Activated CD4-positive, alpha-beta memory T cell treated with anti-CD3 and anti-CD28 coated beads, Interleukin-2, amount 10 ng/mL, durations not matched to agents 7 days and 5 days (primary cell): ENCODE measurements at places on chromosomes 1 and 21. TPM values are rescaled to one million over a fixed set of nuclear protein-coding genes. Genes with fewer than 3 reads are reported as not detected.

- no peak for DNase-seq
Measured at GRCh38 chr1:160149233-160149632, 2.2 kb upstream of the ATP1A4 start.

DNA sequence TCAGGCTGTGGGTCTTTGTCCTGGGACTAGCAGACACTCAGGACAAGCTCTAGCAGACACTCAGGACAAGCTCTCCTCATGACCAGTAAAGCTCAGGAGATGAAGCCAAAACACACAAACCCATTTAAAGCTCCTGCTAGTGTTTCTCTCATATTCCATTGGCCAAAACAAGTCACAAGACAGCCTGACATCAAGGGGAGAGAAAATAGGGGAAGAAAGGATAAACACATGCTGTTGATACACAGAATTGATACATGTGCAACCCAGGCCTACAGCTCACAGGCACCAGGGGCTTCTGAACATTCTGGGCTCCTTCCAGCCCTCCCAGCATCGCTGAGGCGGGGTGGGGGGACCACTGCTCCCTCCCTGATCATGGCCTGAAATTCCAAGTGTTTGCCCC is 35.3 kb downstream of the ATF3 start:
- DNase-seq: no peak

Gene SPRR2B
- not detected for total RNA-seq

Gene TNFAIP8L2
- total RNA-seq: 32.0 TPM

Gene RIMKLA
- total RNA-seq: 3.1 TPM
